ENCODE measurements at places on chromosomes 13 and 19.

- DNase-seq, result peak; percentile 59
Observed at GRCh38 chr13:110799246-110800236, 86.0 kb downstream of the ING1 start.

GRCh38 chr19:19406878-19407632 lies 1.6 kb downstream of the GATAD2A start:
- DNase-seq, result no peak

GRCh38 chr13:50923272-50923671 lies 13.7 kb downstream of the RNASEH2B start:
- DNase-seq, result no peak

- no peak for DNase-seq
Observed at GRCh38 chr13:49272296-49272695, 24.6 kb downstream of the CDADC1 start.

- no peak for DNase-seq
Observed at GRCh38 chr19:15045506-15045905, 3.8 kb upstream of the CASP14 start.

GRCh38 chr13:50162001-50162400 lies 146.8 kb downstream of the KCNRG start:
- DNase-seq, result no peak

- DNase-seq, result no peak
Observed at GRCh38 chr19:3784607-3785450, 1.4 kb downstream of the MATK start.

DNA sequence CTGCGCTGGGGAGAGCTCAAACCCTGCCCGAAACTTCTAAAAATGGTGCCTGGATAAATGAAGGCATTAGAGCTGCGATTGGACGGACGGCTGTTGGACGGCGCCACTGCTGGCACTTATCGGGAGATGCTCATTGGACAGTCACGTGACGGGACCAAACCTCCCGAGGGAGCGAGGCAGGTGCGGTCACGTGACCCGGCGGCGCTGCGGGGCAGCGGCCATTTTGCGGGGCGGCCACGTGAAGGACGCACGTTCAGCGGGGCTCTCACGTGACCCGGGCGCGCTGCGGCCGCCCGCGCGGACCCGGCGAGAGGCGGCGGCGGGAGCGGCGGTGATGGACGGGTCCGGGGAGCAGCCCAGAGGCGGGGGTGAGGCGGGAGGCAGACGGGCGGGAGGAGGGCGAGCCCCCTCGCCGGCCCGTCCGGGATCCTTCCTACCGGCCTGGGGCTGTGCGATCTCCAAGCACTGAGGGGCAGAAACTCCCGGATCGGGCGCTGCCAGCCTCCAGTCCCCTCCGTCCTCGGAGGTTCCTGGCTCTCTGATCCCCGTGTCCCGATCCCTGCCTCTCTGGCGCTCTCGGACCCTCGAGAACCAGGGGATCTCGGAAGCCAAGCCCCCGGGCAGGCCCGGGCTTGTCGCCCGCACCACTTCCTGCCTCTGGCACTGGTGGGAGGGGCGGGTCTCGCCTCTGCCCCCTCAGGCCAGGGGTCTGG lies at the start of gene BAX:
Gene BAX, plus strand, starts transcription at position 281 of the 713 bp plus-strand sequence. Its CDS starts 54 bp downstream, at position 335.
- peak; percentile 86 for DNase-seq

DNA sequence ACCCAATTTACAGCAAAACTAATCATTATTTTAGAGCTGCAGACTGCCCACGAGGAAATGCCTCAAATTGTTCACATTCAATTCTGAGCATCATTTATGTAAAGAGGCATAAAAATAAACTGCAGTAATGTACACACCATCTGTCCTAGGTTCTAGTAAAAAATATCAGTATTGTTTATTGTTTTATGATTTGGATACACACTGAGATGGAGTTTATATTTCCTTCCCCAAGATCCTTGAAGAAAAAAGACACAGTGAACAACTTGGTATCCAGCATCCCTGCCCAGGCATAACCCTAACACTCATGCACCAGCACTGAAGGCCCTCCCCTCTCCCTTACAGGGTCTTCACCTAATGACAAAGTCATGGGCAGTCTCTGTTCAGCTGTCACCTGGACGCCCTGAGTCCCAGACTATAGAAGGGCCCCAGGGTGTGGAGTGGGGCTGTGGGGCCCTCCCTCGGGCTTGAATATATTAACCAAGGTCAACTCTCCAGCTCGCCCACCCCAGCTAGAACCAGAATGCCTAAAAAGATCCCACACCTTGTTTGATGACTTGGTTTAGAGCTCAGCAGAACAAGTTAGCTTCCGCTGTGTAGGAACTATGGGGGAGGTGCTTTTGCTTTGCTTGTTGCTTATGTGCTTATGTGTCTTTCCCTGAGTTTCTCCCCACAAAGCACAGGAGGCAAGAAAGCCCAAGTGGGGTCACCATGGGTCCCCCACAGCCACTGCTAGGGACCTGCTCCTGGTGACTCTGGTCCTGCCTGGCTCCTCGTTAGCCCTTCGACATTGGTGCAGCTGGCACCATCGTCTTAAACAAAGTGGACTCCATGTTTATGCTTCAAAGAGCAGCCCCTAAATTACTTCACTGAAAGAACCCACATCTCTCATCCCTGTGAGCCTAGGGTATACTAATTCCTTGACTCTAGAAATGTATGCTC lies 111.1 kb downstream of the COL4A1 start:
- no peak for DNase-seq

- no peak for DNase-seq
Observed at GRCh38 chr13:26987486-26988013, 184.1 kb downstream of the USP12 start.

DNA sequence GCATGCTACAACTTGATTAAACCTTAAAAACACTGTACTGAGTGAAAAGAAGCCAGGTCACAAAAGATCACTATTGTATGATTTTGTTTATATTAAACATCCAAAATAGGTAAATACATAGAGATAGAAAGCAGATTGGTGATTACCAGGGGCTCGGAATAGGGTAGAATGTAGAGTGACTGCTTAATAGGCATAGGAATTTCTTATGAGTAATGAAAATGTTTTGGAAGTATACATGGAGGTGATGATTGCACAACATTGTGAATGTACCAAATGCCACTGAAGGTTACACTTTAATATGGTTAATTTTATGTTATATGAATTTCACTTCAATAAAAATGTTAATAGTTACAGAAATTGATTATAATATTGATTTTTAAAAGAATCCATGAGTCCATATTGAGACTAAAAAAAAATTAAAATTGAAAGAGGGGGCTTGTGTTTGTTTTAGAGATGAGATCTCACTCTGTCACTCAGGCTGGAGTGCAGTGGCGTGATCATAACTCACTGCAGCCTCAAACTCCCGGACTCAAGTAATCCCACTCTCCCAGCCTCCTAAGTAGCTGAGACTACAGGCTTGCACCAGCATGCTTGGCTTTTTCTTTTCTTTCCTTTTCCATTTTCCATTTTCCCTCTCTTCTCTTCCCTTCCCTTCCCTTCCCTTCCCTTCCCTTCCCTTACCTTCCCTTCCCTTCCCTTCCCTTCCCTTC lies 85.1 kb downstream of the FNDC3A start:
- DNase-seq, result no peak

DNA sequence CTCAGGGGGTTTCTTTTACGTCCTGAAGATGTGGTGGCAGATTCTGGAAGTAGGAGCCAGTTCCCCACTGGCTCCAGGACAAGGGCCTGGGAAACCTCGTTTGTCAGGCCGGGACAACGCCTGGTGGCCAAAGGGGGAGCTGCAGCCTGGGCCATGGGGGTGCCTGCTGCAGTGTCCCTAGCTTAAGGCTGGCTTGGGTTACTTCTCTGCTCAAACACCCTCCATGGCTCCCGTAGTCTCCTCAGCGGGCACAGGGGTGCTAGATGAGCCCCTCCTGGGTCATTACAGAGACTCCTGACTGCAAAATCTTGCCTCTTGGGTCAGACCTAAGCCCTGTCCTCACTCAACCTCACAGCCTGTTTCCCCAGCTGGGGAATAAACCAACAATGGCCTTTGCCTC lies 14.7 kb downstream of the CILP2 start:
- no peak for DNase-seq

DNA sequence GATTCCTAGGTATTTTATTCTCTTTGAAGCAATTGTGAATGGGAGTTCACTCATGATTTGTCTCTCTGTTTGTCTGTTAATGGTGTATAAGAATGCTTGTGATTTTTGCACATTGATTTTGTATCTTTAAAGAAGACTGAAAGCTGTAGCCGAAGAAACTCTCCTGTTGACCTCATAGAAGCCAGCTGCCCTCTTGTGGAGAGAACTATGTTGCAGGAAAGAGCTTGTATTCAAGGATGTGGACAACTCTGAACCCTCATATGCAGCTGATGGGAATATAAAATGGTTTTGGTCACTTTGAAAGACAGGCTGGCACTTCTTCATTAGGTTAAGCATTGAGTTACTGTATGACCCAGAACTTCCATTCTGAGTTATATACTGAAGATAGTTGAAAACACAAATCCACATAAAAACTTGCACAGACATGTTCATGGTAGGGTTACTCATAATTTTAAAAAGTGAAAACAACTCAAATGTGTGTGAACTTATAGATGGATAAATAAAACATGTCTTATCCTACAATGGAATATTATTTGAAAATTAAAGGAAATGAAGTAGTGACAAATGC lies 65.8 kb upstream of the SLITRK6 start:
- no peak for DNase-seq

GRCh38 chr19:10289167-10289835 lies 451 bp upstream of the ICAM5 start:
- DNase-seq, result no peak

GRCh38 chr19:54696766-54697165 lies 27.5 kb upstream of the KIR3DL3 start:
- no peak for DNase-seq

- peak; percentile 81 for DNase-seq
Observed at GRCh38 chr13:23674795-23675640, 104.8 kb downstream of the TNFRSF19 start.

DNA sequence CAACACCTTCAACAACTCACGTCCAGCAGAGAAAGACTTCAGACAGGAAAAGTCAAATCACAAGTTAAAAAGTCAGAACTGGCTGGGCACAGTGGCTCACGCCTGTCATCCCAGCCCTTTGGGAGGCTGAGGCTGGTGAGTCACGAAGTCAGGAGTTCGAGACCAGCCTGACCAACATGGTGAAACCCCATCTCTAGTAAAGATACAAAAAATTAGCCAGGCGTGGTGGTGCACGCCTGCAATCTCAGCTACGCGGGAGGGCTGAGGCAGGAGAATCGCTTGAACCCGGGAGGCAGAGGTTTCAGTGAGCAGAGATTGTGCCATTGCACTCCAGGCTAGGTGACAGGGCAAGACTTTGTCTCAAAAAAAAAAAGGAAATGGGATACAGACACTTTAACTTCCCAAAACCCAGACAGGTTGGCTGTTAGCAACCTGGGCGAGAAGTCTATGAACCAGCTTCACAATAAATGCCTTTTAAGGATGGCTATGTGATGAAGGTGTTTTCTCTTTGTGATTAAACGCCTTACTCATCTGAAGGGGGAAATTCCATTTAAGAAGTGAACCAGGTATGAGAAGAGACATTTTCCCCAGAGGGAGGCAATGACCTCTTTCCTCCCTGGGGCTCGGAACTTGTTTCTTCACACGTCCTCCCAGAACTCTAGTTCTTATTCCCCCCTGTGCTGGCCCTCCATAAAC lies 80.4 kb downstream of the INSR start:
- DNase-seq, result no peak

DNA sequence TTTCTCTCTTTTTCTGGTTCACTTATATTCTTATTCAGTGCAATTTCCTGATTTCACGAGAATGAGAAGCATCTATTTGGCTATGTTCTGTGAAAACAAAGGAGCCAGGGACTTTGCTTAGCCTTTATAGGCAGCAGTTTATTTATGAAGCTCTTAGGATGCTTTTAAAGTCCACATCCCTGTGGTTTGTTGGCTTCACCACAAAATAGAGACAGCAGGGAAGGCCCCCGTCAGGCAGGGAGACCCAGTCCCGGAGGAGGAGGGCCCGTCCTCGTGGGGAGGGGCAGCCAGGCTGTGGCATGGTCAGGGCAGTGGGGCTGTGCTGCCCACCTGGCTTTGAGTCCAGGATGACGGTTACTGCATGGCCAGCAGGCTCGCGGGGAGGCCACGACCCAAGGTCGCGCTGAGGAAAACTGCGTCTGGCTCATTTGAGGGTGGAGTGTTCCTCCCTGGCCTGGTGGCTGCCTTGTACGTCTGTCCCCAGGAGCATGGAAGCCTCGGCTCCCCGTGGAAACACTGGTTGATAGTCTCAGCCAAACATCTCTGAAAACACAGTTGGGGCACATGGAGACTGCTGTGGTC lies 92.7 kb downstream of the ATP11A start:
- DNase-seq, result no peak
